ENCODE measurements at places on chromosomes 1 and 21. TPM values are rescaled to one million over a fixed set of nuclear protein-coding genes. Genes with fewer than 3 reads are reported as not detected.

RGS18 gene
- not detected for polyA plus RNA-seq

ZFP69B gene
- 3.1 TPM for polyA plus RNA-seq

UMODL1 gene
- polyA plus RNA-seq = not detected

C1QTNF12 gene
- 2.6 TPM for polyA plus RNA-seq

RYR2 gene
- not detected for polyA plus RNA-seq

CYYR1 gene
- polyA plus RNA-seq = not detected

S100PBP gene
- 12.6 TPM for polyA plus RNA-seq

GBP3 gene
- 20.5 TPM for polyA plus RNA-seq

TBX19 gene
- 0.89 TPM for polyA plus RNA-seq

SPRR4 gene
- polyA plus RNA-seq = not detected

C1orf226 gene
- polyA plus RNA-seq = 0.10 TPM

TAS1R1 gene
- 0.05 TPM for polyA plus RNA-seq

OR2L5 gene
- not detected for polyA plus RNA-seq

DAB1 gene
- polyA plus RNA-seq = 0.41 TPM

DRAM2 gene
- 31.4 TPM for polyA plus RNA-seq

CDK11A gene
- polyA plus RNA-seq = 17.1 TPM

UBL4B gene
- not detected for polyA plus RNA-seq

RNU1-2 gene
- not detected for polyA plus RNA-seq

DCST1 gene
- polyA plus RNA-seq = not detected

LCE2A gene
- 0.50 TPM for polyA plus RNA-seq

PRDM16 gene
- 0.02 TPM for polyA plus RNA-seq

RSBN1 gene
- polyA plus RNA-seq = 4.6 TPM

RAD54L gene
- polyA plus RNA-seq = 10.6 TPM

KLHL12 gene
- 14.3 TPM for polyA plus RNA-seq

PTGS2 gene
- 3.4 TPM for polyA plus RNA-seq

ELF3 gene
- 0.38 TPM for polyA plus RNA-seq

AMY1C gene
- not detected for polyA plus RNA-seq

INSRR gene
- not detected for polyA plus RNA-seq

OPTC gene
- polyA plus RNA-seq = not detected

PDZK1IP1 gene
- polyA plus RNA-seq = not detected

USH2A gene
- polyA plus RNA-seq = 0.02 TPM

OR2L13 gene
- not detected for polyA plus RNA-seq

GNAT2 gene
- polyA plus RNA-seq = 0.26 TPM

IL23R gene
- not detected for polyA plus RNA-seq

ITLN2 gene
- not detected for polyA plus RNA-seq

SLAMF7 gene
- polyA plus RNA-seq = not detected

DNAJC28 gene
- 0.60 TPM for polyA plus RNA-seq

WRAP73 gene
- polyA plus RNA-seq = 24.4 TPM

HJV gene
- polyA plus RNA-seq = not detected

Measured in IMR-90 (cell line).